ENCODE measurements at places on chromosomes 7 and 10.

DNA sequence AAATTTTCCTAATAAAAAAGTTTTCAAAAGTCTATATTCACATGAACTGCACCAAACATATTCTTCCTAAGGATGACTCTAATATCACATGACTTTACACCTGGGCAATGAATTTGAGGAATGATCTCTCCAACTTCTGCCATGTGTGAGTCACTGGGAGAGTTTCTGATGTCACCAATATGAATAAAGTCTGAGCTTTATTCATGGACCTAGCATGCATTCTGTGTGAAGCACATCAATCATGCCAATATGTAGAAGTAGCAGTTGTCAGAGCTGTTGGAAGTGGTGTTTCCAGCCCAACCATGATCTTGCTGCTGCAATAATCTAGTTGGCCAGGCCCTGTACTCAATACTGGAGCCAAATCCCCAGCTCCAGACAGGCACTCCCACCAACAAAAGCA, 91.7 kb upstream of the IFRD1 start:
- H3K27ac ChIP-seq = no peak overlapping the region
- no peaks in the 10 kb centered on the region for H3K27me3 ChIP-seq
- no peak for DNase-seq
- H3K4me1 ChIP-seq = peaks cover 3% of the 10 kb centered on the region
- no peaks in the 10 kb centered on the region for H3K36me3 ChIP-seq
- no peak overlapping the region for H3K4me3 ChIP-seq

- H3K36me3 ChIP-seq = no peaks in the 10 kb centered on the region
- H3K4me3 ChIP-seq = no peak overlapping the region
- no peaks in the 10 kb centered on the region for H3K27me3 ChIP-seq
- no peaks in the 10 kb centered on the region for H3K4me1 ChIP-seq
Measured at GRCh38 chr10:124044143-124044862, 49.1 kb downstream of the CHST15 start.

- H3K27ac ChIP-seq = no peak overlapping the region
- H3K36me3 ChIP-seq = no peaks in the 10 kb centered on the region
- H3K4me3 ChIP-seq = no peak overlapping the region
- DNase-seq = no peak
Measured at GRCh38 chr7:136058546-136058945, 81.4 kb upstream of the MTPN start.

DNA sequence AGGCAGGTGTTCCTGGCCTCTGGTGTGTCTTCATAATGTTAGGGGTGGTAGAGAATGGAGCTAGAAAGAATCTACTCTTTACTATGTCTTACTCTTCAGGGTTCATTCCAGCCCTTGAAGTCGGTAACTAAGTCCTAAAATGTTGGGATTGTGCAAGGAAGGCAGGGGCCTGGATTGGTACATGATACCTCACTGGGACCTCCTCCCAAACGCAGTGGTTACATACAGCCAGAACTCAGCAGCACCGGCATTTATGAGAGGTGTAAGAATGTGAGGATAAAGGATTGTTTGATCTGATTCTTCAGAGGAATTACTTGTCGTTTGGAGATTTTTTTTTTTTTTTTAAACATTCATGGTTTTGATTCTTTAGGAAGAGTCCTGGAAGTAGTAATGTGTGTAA, 6.9 kb downstream of the COMTD1 start:
- peaks cover under 1% of the 10 kb centered on the region for H3K4me1 ChIP-seq
- no peak for DNase-seq
- H3K27me3 ChIP-seq = no peaks in the 10 kb centered on the region
- H3K27ac ChIP-seq = peak overlapping the region; percentile 66
- H3K4me3 ChIP-seq = no peak overlapping the region
- no peaks in the 10 kb centered on the region for H3K36me3 ChIP-seq

- no peak overlapping the region for H3K27ac ChIP-seq
- no peak for DNase-seq
- H3K36me3 ChIP-seq = no peaks in the 10 kb centered on the region
- H3K27me3 ChIP-seq = no peaks in the 10 kb centered on the region
- no peak overlapping the region for H3K4me3 ChIP-seq
Measured at GRCh38 chr7:36943591-36944435, 219.5 kb upstream of the AOAH start.

- no peak for DNase-seq
- no peaks in the 10 kb centered on the region for H3K36me3 ChIP-seq
- H3K27me3 ChIP-seq = no peaks in the 10 kb centered on the region
Measured at GRCh38 chr10:118767297-118768040, 12.7 kb upstream of the CACUL1 start.

DNA sequence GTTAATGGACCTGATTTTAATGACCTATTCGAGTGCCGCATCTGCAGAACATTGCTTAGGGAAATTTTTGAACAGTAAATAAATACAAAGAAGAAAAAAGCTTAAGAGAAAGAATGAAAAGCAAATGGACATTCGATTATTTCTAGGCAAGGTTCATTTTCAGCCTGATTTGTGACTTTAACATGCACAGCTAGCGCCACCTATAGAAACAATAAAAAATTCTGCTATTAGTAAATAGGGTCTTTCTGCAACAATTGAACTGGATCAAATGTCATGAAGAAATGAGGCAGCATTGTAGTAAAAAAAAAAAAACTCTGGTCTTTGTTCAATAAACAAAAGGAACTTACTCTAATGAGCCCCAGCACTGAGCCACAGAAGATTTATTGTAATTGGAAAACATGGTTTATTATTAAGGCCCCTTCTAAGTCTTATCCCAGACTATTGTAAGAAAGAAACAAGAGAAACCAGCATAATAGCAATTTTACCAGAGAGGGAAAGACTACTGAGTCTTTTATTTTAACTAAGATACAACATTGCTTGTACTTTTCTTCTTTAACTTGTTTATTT, 41.4 kb upstream of the GHITM start:
- no peaks in the 10 kb centered on the region for H3K27me3 ChIP-seq
- no peak for DNase-seq
- H3K4me1 ChIP-seq = no peaks in the 10 kb centered on the region
- H3K4me3 ChIP-seq = no peak overlapping the region
- no peak overlapping the region for H3K27ac ChIP-seq

- no peak for DNase-seq
- no peaks in the 10 kb centered on the region for H3K4me1 ChIP-seq
- no peaks in the 10 kb centered on the region for H3K36me3 ChIP-seq
- no peak overlapping the region for H3K4me3 ChIP-seq
Measured at GRCh38 chr7:127550247-127550646, 35.1 kb downstream of the GCC1 start.

DNA sequence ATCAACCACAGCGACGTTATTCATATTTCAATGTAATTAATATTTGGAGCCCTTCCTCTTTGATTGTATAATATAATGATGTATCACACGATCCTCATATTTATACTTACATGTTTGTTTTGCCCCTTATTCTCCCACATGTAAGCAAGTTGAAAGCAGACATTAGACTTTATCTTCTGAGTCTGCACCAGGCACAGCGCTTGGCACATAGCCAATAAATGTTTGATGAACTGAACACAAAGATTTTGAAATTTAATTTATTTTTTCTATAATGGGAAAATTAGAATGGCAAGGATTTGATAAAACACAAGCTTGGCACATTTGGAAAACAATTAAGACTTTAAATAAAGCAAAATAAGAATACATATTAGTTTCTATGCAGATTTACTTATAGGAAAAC, 31.6 kb downstream of the ZFAND4 start:
- no peak overlapping the region for H3K4me3 ChIP-seq
- H3K4me1 ChIP-seq = no peaks in the 10 kb centered on the region
- H3K27me3 ChIP-seq = no peaks in the 10 kb centered on the region
- DNase-seq = no peak
- no peaks in the 10 kb centered on the region for H3K36me3 ChIP-seq

- no peaks in the 10 kb centered on the region for H3K36me3 ChIP-seq
- no peaks in the 10 kb centered on the region for H3K27me3 ChIP-seq
- DNase-seq = no peak
- H3K4me1 ChIP-seq = no peaks in the 10 kb centered on the region
- H3K27ac ChIP-seq = no peak overlapping the region
- H3K4me3 ChIP-seq = peak overlapping the region; percentile 18
Measured at GRCh38 chr10:30671026-30671616, 41.6 kb upstream of the LYZL2 start.

GRCh38 chr10:96622013-96622787, 35.4 kb upstream of the TM9SF3 start:
- H3K27ac ChIP-seq = no peak overlapping the region
- no peaks in the 10 kb centered on the region for H3K36me3 ChIP-seq

DNA sequence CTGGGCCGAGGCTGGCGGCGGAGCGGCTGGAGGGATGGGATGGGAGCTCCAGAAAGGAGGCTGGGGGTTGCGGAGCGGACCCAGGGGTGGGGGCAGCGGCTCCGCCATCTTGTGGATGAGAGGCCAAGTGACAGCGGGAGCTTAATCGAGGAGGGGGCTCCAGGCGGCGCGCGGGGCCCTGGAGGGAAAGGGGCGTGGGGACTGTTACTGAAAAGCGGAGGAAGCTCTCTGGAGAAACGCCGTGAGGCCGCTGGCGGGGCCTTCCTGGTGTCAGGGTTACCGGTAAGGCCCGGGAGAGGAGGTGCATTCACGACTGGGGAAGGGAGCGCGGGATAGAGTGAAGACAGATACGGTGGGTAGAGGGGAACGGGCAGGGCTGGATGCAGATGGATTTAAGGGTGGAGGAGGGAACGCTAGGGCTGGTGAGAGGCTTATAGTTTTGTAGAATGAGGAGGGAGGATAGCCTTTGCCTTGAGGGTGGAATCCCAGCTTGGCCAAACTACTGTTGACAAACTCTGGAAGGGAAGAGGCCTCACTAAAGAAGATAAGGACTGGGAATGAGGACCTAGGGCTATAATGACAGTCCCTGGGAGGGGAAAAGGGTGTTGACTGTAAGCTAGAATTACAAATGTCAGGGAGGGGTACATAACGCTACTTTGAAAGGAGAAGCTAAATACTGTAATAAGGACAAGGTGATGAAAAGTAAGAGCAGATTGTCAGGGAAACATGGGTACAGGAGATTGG, 535 bp downstream of the BTRC start:
- H3K27ac ChIP-seq = peak overlapping the region; percentile 85
- no peaks in the 10 kb centered on the region for H3K27me3 ChIP-seq
- H3K4me1 ChIP-seq = no peaks in the 10 kb centered on the region
- peak overlapping the region; percentile 98 for H3K4me3 ChIP-seq
- DNase-seq = peak; percentile 34
- no peaks in the 10 kb centered on the region for H3K36me3 ChIP-seq

DNA sequence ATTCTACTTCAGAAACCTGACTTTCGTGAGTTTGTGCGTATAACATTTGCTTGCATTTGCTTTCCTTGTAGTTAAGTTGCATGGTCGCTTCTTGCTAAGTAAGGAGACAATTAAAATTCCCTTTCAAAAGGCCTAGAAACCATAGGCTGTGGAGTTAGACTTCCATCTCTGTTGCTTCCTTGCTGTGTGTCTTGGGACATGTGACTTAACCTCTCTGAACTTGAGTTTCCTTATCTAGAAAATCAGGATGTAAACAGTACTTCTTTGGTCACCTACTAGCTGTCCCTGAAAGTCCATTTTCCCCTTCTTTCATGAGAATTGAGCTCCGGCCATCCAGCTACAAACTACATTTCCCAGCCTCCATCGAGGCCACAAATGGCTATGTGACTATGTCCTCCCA, 89.2 kb downstream of the ITIH5 start:
- no peak overlapping the region for H3K4me3 ChIP-seq
- DNase-seq = no peak
- no peaks in the 10 kb centered on the region for H3K4me1 ChIP-seq
- H3K36me3 ChIP-seq = no peaks in the 10 kb centered on the region
- H3K27ac ChIP-seq = no peak overlapping the region

DNA sequence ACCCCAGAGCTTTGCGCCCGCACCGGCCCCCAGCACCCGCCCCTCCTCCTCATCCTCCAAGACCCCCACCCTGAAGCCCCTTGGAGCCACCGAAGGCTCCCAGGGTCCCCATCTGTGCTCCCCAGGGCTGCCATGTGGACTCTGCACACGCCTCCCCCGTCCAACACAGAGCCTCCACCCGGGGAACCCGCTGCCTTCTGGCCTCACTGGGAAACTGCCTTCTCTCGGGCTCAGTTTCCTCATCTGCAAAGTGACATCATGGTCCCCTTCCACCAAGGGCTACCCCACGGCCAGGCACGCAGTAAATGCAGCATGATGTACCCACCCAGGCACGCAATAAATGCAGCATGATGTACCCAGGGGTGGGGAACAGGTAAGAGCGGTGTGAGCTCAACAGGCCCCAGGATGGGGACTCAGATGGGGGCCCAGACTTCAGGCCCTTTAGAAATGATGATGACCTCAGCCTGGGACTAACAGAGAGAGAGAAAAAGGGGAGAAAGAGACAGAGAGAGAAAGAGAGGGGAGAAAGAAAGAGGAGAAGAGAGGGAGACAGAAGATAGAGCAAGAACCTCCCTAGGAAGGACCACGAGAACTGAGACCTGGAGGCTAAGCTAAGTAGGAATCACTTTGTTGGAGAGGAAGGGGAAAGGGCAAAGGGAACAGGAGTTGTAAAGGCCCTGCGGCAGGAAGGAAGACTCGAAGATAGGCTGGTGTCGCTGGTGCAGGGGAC, 2.5 kb upstream of the MICALL2 start:
- no peaks in the 10 kb centered on the region for H3K4me1 ChIP-seq
- H3K27me3 ChIP-seq = no peaks in the 10 kb centered on the region
- H3K27ac ChIP-seq = peak overlapping the region; percentile 82
- peak overlapping the region; percentile 81 for H3K4me3 ChIP-seq
- H3K36me3 ChIP-seq = no peaks in the 10 kb centered on the region

- H3K27me3 ChIP-seq = no peaks in the 10 kb centered on the region
- DNase-seq = no peak
- no peak overlapping the region for H3K4me3 ChIP-seq
- no peak overlapping the region for H3K27ac ChIP-seq
Measured at GRCh38 chr7:32335107-32335506, 155.1 kb downstream of the LSM5 start.

DNA sequence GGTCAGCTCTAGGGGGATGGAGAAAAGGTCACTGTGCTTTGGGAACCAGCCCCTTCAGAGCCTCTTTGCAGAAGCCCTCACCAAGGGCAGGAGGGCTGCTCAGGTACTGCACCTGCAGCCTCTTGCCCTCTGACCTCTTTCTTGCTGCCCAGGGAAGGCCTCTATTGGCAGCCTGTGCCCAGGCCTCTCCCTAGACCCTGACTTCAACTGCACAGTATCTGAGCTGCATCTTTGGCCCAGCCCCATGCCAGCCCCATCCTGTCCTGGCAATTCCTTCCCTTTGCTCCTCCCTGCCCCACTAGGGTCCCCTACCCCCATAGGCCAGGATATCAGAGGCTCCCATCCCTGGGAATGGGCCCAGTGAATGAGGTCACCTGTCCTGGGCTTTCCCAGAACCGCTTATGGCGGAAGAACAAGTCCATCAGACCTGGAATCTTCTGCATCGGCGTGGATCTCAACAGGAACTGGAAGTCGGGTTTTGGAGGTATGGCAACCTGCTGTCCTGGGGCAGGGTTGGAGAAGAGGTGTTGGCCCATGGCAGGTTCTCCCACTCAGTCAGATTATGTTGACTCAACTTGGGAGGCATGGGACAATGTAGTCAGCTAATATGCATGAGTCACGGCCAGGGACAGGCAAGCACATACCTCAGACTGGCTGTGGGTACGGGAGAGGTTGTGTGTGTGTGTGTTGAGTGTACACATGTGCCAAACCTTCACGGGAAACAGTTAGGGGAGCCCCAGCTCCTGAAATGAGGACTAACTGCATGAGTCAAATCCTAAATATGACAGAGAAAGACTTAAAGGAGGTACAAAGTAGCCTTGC, 17.1 kb upstream of the CPA1 start:
- DNase-seq = peak; percentile 56
- H3K27ac ChIP-seq = peak overlapping the region; percentile 35
- H3K4me1 ChIP-seq = no peaks in the 10 kb centered on the region
- H3K27me3 ChIP-seq = no peaks in the 10 kb centered on the region

All from breast epithelium (tissue), 4 donors.